Dorsolateral prefrontal cortex (tissue), 122 donors: ENCODE measurements at places on chromosomes 5 and 9.

DNA sequence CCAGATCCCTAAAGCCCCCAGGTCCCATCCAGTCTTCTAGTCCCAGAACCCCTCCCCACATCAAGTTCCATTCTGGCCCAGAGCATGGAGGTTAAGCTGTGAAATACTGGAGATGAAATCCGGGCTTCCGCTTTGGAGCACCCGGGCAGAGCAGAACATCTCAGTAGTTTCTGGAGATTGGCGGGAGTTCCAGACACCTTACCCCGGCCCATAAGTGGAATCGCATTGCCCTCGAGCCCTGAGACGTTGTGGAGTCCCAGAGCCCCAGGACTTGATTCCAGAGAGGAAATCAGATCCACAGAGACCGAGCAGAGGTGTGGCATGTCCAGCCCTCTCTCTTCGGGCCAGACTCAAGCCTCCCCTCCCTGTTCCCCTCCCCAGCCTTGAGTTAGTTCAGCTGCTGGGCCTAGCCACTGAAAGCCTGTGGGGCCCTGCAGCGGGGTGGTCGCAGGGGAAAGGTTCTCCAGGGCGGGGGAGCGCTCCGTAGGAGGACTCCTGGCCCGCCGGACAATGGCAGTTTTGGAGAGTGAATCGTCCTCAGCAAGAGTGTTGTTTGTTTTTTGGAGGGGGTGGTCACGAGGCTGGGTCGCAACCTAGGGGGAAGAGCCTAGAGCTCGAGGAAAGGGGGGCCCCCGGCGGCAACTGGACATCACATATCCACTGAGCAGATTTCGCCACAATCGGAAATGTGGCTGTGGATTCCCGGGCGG is 1.0 kb upstream of the PAX5 start:
- no peak for DNase-seq

DNA sequence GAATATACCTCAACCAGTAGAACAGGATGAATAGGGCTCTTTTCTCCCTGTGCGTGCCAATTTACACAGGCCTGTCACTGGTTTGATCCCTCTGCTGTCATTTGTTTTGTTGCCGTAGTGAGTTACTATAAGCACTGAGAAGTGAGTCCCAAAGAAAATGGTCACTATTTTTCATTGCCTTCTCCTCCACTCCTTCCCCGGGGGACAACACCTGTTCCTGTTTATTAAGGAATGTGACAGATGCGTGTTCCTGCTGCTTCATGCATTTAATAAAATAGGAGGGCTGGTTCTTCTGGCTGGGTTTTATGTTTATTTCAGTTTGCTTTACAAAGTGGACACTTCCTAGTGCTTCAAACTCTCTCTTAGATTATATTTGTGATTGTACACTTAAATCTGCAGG is 6.4 kb downstream of the THBS4 start:
- no peak for DNase-seq

DNA sequence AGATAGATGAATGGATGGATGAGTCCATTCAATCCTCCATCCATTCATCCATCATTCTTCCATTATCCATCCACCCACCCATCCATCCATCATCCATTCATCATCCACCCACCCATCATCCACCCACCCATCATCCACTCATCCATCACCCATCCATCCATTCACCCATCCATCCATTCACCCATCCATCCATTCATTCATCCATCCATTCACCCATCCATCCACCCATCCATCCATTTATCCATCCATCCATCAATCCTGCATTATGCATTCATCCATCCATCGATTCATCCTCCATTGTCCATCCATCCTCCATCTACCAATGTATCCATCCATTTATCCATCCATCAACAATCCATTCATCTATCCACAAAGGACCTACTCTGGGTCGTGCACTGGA is 12.8 kb upstream of the PHYKPL start:
- DNase-seq = no peak

DNA sequence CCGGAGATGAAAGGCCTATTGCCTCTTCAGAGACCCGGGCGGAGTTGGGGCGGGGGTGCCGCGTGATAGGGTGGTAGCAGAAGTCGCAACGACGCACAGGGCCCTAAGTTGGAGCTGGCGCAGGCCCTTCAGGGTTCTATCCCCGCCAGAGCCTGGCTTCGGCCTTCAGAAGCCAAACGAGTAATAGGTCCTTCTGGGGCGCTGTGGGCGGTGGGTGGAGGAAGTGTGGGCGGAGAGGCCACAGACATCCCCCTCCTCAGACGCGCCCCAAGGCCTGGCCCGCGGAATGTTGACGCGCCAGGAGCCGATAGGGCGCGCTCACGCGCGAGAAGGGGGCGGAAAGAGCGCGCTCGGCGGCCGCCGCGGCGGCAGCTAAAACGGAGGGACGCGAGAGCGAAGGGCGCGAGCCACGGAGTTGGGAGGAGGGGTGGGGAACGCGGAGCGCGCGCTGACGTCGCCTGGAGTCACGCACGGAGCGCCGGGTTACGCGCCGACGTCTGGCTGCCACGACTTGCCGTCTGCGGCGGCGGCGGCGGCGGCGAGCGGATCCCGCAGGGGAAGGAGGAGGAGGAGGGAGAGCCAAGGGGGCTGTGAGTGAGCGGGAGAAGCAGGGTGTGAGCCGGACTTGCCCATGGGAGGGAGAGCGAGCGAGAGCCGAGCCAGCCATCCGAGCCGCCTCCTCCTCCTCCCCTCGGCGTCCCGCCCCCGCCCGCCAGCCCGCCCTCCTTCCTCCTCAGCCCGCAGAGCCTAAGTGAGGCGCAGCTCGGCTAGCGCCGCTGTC is 6.4 kb upstream of the PURA start:
- peak; percentile 92 for DNase-seq

DNA sequence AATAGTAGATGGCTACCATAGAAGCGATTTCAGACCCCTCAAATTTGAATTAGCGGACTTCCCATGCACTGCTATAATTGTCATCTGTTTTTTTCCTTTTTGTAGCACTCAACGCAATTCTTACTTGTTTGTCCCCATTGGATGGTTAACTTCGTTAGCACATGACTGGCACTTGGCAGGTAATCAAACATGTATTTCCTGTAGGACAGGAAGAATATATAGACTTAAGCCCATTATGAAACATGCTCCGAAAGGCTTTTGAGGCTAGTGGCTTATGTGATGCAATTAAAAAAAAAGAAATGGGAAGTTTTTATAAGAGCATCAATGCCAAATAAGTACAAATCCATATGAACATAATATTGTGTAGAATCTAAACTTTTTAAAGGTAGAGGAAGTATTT is 301.2 kb downstream of the PSAT1 start:
- no peak for DNase-seq

- DNase-seq = no peak
Measured at GRCh38 chr9:37730256-37730655, 23.3 kb upstream of the TRMT10B start.

- DNase-seq = no peak
Measured at GRCh38 chr9:77616191-77616590, 31.9 kb downstream of the GNA14 start.

DNA sequence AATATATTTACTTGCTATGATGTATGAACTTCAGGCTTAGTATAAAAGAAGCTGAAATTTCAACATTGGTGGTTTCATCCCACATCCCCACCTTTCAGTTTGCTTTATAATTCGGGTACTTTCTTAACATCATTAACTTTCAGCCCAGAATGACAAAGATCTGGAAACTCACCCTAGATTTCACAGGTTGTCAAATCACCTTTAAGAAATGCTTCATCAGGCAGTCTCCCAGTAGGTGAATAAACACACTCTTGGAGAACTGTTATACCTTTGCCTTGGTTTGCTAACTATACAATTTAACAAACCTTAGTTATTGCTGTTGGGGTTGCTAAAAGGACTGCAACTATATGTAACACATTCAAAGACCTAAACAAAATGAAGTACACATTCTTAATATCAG is 54.4 kb downstream of the MLANA start:
- no peak for DNase-seq

GRCh38 chr9:117887383-117887782 is 183.2 kb downstream of the TLR4 start:
- DNase-seq = no peak

- no peak for DNase-seq
Measured at GRCh38 chr5:119409235-119409815, 43.0 kb upstream of the HSD17B4 start.
